ENCODE measurements at places on chromosomes 4 and X. TPM values are rescaled to one million over a fixed set of nuclear protein-coding genes. Genes with fewer than 3 reads are reported as not detected.

DNA sequence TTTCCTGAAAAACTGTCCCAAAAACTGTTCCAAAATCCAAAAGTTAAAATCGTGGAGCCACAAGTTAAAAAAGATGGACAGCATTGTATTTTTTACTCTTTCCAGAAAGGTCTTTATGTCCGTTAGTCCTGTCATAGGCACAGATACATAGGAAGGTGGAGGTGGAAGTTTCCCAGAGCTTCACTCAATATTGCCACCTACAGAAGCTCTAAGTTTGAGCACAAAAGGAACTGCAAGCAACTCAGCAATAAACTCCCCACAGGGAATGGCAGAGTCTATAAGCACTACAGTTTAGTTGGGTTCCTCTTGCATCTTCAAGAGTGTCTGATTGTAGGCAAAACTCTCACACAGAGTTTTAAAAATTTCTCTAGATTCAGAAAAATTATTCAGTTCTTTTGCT is 22.0 kb upstream of the UGT2B4 start:
- no peak overlapping the region for H3K27ac ChIP-seq
- DNase-seq, result no peak
- no peaks in the 10 kb centered on the region for H3K27me3 ChIP-seq

DNA sequence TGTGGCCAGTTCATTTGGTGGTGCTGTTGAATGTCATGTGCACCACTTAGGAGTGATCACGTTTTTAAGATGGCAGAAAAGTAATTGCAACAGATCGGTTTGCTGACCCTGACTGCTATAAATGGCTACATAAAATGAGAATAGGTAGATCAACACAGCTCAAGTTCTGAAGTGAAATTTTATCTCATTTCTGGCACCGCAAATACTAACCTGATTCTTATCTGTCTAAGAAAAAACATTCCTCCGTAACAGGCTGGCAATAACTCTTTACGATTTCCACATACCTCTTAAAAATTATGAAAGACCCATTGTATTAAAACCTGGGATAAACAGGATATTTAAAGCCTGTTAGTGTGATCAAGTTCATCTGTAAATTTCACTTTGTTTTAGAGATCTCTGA is 387.5 kb downstream of the PDGFC start:
- no peak overlapping the region for H3K27ac ChIP-seq
- H3K27me3 ChIP-seq, result no peaks in the 10 kb centered on the region
- H3K36me3 ChIP-seq, result no peaks in the 10 kb centered on the region
- H3K4me1 ChIP-seq, result no peaks in the 10 kb centered on the region
- no peak overlapping the region for H3K4me3 ChIP-seq
- no peak for DNase-seq

DNA sequence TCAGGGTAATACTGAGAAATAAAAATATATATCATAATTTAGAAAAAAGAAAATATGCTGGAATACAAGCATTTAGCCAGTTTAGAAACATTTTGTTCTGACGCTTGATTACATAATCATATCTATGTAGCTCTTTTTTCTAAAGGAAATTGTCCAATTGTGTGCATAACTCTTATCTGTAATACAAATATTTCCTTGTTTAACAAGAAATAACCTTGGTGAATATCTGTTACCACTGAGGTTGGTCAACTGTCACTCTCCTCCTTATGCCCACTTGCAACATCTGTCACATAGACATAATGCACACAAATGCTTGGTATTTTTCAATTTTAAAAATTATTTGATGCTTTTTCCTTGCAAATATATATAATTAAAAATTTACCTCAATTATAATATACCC is 609.7 kb downstream of the TLL1 start:
- no peak overlapping the region for H3K27ac ChIP-seq
- no peak for DNase-seq
- no peaks in the 10 kb centered on the region for H3K4me1 ChIP-seq
- no peaks in the 10 kb centered on the region for H3K36me3 ChIP-seq
- H3K27me3 ChIP-seq, result no peaks in the 10 kb centered on the region

GRCh38 chrX:136272325-136272724 is 21.1 kb upstream of the MAP7D3 start:
- H3K27ac ChIP-seq, result no peak overlapping the region
- H3K27me3 ChIP-seq, result no peaks in the 10 kb centered on the region
- H3K4me3 ChIP-seq, result no peak overlapping the region
- no peak for DNase-seq

GRCh38 chrX:13377550-13377934 is 57.7 kb upstream of the ATXN3L start:
- no peaks in the 10 kb centered on the region for H3K36me3 ChIP-seq
- no peak overlapping the region for H3K4me3 ChIP-seq
- H3K27ac ChIP-seq, result no peak overlapping the region
- H3K4me1 ChIP-seq, result peaks cover 15% of the 10 kb centered on the region

DNA sequence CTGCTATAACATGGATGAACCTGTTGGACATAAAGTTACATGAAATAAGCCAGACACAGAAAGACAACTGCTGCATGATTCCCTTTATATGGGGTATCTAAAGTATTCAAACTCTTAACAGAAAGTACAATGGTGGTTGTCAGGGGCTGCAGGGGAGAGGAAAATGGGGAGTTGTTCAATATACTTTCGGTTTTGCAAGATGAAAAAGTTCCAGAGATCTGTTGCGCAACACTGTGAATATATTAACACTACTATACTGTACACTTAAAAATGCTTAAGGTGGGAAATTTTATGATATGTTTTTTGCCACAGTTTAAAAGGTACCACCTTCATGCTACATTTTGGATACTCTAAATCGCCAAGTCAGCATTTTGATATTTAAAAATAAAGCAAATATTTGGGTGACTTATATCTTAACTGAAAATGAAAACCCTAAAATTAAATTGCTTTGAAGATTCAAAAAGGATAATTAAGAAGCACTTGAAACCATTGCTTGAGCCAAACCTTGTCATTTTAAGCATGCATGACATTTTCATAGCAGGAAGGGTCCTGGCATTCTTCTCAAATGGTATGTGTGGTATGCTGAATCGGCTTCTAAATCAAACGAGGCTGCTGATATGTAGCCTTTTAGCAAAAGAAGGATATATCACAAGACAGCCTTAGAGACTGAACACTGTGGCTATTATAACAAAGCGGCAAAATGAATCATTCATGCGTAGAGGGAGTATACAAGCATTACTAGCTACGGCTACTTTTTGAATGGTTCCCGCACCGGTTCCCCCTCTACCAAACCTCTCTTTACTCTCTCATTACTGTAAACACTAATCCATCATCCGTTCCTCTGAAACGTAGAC is 607.1 kb upstream of the DIPK2B start:
- peaks cover 13% of the 10 kb centered on the region for H3K27me3 ChIP-seq
- no peak for DNase-seq
- no peak overlapping the region for H3K4me3 ChIP-seq
- H3K36me3 ChIP-seq, result no peaks in the 10 kb centered on the region

GRCh38 chrX:45806410-45807121 is 605.9 kb upstream of the DIPK2B start:
- no peaks in the 10 kb centered on the region for H3K27me3 ChIP-seq
- H3K4me1 ChIP-seq, result peaks cover 17% of the 10 kb centered on the region
- peak; percentile 13 for DNase-seq
- peak overlapping the region; percentile 75 for H3K4me3 ChIP-seq
- H3K27ac ChIP-seq, result peak overlapping the region; percentile 15

- H3K4me3 ChIP-seq, result no peak overlapping the region
- no peaks in the 10 kb centered on the region for H3K36me3 ChIP-seq
- H3K4me1 ChIP-seq, result no peaks in the 10 kb centered on the region
- no peaks in the 10 kb centered on the region for H3K27me3 ChIP-seq
Observed at GRCh38 chr4:5635826-5636195, 72.5 kb downstream of the EVC2 start.

DNA sequence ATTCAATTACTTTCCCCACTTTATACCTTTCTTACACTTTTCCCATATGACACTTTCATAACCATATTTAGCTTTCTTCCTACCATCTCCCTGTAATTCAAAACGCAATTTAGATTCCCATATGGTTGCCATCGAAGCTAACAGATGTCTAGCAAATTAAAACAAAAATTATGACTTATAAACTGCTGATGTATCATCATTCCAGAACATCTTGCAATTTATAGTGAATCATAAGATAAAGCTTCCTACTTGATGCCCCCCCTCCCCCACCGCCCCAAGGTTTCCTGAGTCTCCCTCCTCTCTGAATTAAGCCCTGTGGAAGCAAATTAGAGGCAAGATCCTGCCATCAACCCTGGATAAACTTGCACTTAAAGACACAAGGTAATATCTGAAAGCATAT is 5.4 kb downstream of the TSPAN5 start:
- no peaks in the 10 kb centered on the region for H3K36me3 ChIP-seq
- H3K27ac ChIP-seq, result no peak overlapping the region
- H3K4me1 ChIP-seq, result peaks cover 16% of the 10 kb centered on the region
- peaks cover 14% of the 10 kb centered on the region for H3K27me3 ChIP-seq
- H3K4me3 ChIP-seq, result no peak overlapping the region

- H3K4me1 ChIP-seq, result no peaks in the 10 kb centered on the region
- H3K27me3 ChIP-seq, result no peaks in the 10 kb centered on the region
- H3K36me3 ChIP-seq, result no peaks in the 10 kb centered on the region
- no peak overlapping the region for H3K27ac ChIP-seq
Observed at GRCh38 chr4:125719987-125720386, 405.2 kb downstream of the FAT4 start.

DNA sequence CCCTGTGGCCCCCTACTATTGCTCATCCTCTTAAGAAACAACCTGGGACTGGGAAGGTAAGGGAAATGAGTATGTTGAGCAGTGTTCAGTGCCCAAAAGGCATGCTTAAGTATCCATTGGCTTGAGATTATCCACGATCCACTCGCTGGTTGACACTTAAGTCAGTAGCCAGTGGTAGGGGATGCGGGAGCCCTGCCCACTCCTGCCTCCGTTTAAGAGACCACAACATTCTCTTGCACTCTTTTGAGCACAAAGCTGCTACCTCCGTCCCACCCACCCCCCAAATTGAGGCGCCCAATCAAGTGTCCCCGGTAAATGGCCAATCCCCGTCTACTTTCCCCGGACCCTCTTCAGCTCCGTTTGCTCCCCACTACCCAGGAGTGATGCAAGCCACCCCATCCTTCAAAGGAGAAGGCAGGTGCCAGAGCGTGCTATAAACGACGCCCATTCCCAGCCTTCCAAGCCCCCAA is 25.0 kb downstream of the UTP14A start:
- peak overlapping the region; percentile 75 for H3K4me3 ChIP-seq
- H3K36me3 ChIP-seq, result no peaks in the 10 kb centered on the region
- DNase-seq, result no peak
- no peaks in the 10 kb centered on the region for H3K27me3 ChIP-seq
- H3K27ac ChIP-seq, result peak overlapping the region; percentile 99

DNA sequence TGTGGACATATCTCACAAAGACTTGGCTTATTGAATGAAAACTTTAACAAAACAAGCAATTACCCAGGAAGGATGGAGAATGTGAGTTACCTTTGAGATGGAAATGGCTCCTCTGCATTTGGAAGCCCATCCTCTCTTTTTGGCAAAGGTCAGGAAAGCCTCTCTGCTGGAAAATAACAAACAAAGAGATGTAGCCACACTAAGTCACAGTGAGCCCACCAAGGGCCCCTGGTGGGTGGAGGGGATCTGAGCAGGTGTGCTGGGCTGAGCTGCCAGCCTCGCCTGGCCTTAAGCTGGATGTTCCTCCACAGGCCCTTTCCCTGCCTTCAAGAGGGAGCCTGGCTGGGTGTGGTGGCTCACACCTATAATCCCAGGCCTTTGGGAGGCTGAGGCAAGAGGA is 269.2 kb downstream of the HNRNPD start:
- H3K36me3 ChIP-seq, result no peaks in the 10 kb centered on the region
- H3K4me1 ChIP-seq, result no peaks in the 10 kb centered on the region
- no peak overlapping the region for H3K4me3 ChIP-seq
- no peak overlapping the region for H3K27ac ChIP-seq

DNA sequence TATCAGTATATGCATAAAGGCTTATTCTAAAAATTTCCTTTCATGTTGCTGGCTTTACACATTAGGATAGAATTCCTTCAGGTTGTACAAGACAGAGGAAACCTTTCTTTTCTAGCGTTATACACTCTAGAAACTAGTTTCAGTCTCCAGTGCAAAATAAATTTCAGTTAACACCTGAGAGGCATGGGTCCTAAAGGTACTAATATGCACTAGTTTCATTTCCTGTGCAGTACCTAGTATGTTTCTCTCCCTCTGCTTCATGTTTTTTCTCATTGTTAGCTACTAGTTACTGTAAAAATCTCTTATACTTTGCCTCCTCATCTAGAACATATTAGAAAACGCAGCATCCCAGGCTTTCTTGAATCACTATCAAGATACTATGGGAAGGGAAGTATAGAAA is 54.0 kb downstream of the SNX25 start:
- peaks cover 19% of the 10 kb centered on the region for H3K4me1 ChIP-seq
- H3K27ac ChIP-seq, result no peak overlapping the region
- peaks cover 12% of the 10 kb centered on the region for H3K36me3 ChIP-seq

DNA sequence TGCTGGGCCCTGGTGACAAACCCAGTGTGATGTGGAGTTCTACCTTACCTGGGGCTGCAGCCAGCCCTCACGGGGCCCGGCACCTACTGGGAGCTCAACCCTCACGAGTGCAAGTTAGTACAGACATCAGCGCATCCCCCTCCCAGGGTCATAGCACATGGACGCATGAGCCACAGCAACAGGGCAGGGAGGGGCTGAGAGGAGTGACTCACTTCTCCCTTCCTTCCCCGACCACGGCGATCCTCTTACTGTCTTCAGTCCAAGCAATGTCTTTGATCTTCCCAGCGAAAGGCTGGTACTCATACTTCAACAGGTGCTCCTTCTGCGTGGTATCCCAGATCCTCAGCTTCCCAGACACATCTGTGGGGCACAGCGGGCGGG is 17.8 kb downstream of the WDR1 start:
- peaks cover 7% of the 10 kb centered on the region for H3K36me3 ChIP-seq
- DNase-seq, result no peak
- no peaks in the 10 kb centered on the region for H3K27me3 ChIP-seq
- H3K27ac ChIP-seq, result no peak overlapping the region

- no peaks in the 10 kb centered on the region for H3K27me3 ChIP-seq
- DNase-seq, result no peak
- H3K4me3 ChIP-seq, result no peak overlapping the region
- no peaks in the 10 kb centered on the region for H3K4me1 ChIP-seq
- H3K27ac ChIP-seq, result no peak overlapping the region
Observed at GRCh38 chr4:143207555-143207954, 22.8 kb downstream of the USP38 start.

DNA sequence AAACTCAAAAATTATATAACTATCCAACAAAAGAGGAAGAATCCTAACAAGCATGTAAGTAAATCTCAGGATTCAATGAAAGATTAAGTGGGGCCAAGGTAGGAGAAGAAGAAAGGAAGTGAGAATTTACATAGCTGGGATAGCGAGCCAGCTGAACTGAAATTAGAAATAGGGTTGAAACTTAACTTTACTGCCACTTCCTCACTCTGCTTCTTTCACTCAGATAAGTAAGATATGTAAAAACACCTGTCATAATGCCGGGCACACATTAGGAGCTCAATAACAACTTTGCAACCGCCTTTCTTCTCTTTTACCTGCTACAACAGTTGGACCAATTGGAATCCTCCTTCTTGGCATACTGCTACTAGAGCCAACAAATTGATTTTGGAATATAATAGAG is 129.4 kb downstream of the CNKSR2 start:
- no peak for DNase-seq
- H3K36me3 ChIP-seq, result no peaks in the 10 kb centered on the region
- no peak overlapping the region for H3K4me3 ChIP-seq
- H3K27me3 ChIP-seq, result no peaks in the 10 kb centered on the region
- no peak overlapping the region for H3K27ac ChIP-seq
- peaks cover 7% of the 10 kb centered on the region for H3K4me1 ChIP-seq

The YIPF7 gene
- polyA plus RNA-seq, result not detected

The TCP11X2 gene
- not detected for polyA plus RNA-seq

The ZNF157 gene
- 0.23 TPM for polyA plus RNA-seq

The DCAF12L1 gene
- polyA plus RNA-seq, result not detected

The KDR gene
- polyA plus RNA-seq, result not detected

The FAM149A gene
- not detected for polyA plus RNA-seq

The SRPX2 gene
- polyA plus RNA-seq, result not detected

The EXOC1L gene
- not detected for polyA plus RNA-seq

The AFM gene
- not detected for polyA plus RNA-seq

The FGG gene
- polyA plus RNA-seq, result not detected

Data from naive B cell (primary cell).